ENCODE measurements at places on chromosomes 4 and X.

- no peak for DNase-seq
Measured at GRCh38 chr4:6308899-6309643, 39.4 kb downstream of the WFS1 start.

DNA sequence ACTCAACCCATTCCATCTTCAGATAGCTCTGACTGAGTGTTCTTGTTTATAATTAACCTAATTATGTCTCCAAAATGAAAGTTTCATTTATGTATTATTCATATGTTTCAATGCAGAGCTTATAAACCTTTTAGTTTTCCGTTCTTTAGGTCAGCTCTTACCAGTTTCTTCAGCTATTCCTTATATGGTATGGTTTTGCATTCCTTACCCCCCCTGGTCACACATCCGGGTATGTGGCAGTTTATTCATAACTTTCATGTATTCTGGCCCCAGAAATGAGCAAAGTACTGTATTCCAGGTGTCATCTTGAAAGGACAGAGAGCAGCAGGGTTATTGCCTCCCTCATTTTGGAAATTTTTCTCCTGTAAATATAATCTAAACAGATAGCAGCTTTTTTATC lies 16.8 kb upstream of the IGSF1 start:
- DNase-seq = no peak

GRCh38 chrX:69504626-69505612 lies 793 bp downstream of the NALF2 start:
- DNase-seq = no peak

GRCh38 chr4:37597034-37597433 lies 89.1 kb downstream of the RELL1 start:
- no peak for DNase-seq

GRCh38 chr4:61451935-61452334 lies 251.8 kb downstream of the ADGRL3 start:
- no peak for DNase-seq

DNA sequence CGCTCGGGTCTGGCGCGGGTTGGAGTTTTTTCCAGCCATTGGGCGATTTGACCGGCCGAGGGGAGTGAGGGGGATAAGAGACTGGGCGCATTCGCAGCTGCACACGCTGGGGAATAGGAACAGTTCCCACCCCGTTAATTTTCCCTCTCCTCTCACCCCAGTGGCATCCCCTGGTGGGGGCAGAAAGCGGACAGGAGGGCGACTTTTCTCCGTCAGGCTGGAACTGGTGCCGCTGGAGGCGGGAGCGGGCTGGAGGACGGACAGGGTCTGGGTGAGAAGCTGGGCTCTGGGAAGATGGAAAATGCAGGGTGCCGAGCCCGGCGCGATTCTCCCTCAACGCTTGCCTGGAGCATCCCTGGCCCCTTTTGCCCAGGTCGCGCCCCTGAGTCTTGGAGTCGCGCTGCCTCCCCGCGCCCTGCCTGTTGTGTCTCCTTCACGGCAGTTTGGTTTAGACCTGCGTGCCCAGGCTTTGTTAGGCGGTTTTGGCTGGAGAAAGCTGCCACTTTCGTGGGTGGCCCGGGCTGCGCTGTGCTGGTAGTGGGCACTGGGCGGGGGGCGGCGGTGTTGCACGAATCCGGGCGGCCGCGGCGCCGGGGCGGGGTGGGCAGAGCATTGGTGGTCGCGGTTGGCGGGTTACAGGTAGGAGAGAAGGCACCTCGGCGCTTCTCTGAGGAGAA lies 2.0 kb downstream of the ADGRL3 start:
- DNase-seq = no peak

GRCh38 chrX:125205133-125205917 lies 114.3 kb upstream of the TEX13C start:
- no peak for DNase-seq

GRCh38 chr4:106048250-106048971 lies 153.1 kb downstream of the NPNT start:
- DNase-seq = peak; percentile 55

DNA sequence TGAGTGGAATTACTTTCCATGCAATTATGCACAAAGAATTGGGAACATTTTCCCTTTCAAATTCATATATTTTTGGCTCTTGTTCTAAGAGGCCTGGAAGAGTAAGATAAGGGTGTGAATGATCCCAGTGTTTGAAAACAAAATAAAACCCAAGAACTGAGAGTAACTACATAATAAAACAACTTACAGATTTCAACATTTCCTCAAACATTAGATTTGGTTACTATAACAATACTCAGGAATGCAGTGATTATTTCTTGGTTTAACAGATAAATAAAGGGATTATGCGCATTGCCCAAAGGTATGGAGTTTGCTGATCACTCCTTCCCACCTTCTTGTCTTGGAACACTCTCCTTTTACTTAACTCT lies 292.5 kb downstream of the CAMK2D start:
- DNase-seq = no peak

GRCh38 chr4:163404580-163404979 lies 60.9 kb downstream of the NPY5R start:
- no peak for DNase-seq

- no peak for DNase-seq
Measured at GRCh38 chr4:180456928-180457327, 1786.3 kb upstream of the TENM3 start.

GRCh38 chr4:40874901-40875300 lies 125.1 kb downstream of the NSUN7 start:
- no peak for DNase-seq

DNA sequence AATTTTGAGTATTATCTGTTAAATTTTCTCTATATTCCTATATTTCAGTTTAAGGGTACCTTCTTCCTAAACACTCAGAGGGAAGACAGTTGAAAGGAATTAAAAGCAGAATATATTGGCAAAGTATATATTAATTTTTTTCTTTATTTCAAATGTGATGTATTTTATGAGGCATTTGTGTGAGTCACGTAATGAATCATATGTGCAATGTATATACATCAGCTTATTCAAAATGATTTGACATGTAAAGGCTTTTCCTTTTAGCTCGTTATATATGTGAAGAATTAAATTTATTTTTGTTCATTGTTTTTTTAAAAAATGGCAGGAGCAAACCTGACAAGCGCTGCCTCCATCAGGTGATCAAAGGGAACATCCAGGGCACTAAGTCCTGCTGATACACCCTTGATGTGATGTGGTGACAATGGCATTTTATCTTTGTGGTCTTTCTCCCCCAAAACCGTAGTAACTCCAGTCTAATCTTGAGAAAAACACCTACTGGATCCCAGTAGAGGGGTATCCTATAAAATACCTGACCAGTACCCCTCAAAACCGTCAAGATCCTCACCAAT lies 8.9 kb downstream of the WWC2 start:
- DNase-seq = no peak

DNA sequence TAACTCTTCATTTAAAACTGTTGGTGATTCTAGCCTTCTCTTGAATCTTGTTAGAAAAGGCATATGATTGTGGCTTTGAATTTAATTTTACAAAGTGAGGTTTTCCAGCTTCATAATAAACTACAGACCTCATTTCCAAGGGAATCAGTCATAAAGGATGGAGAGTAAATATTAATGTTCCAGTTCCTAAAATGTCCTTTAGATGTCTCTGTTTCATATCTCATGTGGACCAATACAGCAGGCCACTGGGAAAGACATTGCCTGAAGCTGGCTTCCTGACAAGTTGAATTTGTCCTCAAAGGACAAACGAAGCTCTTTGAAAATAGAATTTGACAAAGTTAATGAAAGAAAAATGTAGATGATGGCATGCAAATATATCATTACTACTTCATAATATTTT lies 125.4 kb downstream of the ZNF330 start:
- DNase-seq = peak; percentile 51

- no peak for DNase-seq
Measured at GRCh38 chrX:38102875-38103274, 96.5 kb downstream of the SYTL5 start.

DNA sequence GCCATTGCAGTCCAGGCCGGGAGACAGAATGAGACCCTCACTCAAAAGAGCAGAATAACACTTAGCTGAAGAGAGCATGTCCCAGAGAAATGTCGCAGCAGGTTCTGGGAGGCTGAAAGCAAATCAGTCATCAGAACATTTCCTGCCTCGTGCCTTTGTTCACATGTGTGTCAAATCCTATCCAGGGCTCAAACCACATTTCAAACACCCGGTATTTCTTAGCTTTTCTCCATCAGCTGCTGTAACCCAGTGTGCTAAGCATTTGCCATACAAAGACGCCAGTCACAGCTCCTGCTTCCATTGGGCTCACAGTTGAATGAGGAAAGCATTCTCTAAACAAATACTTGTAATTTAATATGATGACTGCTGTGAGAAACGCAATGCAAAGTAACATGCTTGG lies 6.0 kb downstream of the PALLD start:
- no peak for DNase-seq

DNA sequence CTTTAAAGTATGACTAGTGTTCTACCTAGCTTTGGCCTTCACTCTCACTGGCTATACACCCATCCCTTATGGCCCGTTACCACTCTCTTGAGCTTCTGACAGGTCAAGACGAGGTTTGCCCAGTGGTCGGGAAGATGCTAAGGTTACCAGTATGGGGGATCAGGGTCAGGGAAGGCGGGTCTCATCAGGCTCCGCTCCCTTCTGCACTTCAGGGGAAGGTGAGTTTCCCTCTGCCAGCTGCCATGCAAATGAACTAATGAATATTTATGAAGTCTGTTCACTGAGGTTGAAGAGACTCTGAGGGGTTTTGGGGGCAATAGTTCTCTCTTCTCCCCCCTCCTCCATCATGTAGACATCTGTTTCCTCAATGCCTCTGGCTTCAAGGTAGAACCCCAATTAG lies 6.6 kb downstream of the EFNB1 start:
- no peak for DNase-seq

DNA sequence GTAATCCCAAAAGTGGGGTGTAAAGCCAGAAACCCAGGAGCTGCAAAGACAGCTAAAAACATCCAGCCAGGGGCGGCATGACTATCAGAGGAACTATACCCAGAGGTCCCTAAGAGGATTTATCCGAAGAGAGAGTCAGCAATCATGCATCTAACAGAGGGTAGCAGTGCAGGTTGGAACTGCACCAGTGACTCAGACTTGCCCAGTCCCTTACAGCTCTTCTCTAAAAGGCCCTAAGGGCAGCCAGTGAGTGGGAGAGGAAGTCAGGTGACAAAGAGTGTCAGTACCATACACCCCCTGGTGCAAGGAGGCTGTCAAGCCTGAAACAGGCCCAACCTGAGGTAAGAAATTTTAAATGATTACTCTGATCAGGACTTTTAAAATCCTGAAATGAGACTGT lies 88.1 kb downstream of the CAMK2D start:
- DNase-seq = no peak

DNA sequence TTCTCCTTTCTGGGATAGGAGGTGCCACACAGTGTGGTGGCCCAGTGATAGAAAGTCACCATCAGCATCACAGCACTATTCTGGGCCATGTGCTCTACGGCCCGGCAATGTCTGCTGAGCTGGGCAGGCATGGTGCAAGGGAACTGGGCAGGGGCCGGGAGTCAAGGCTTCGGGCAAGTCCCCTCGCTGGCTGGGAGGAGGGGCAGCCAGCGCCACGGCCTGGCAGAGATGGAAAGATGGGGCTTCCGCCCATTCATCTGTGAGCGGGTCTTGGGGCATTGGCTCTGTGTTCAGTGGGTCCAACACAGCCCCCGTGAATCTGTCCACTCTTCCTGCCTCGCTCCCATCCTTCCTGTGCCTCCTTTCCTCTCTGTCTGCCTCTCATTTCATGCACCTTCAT lies 7.1 kb upstream of the ATP2B3 start:
- no peak for DNase-seq

GRCh38 chr4:161189286-161190134 lies 974.3 kb downstream of the FSTL5 start:
- DNase-seq = no peak

GRCh38 chrX:2514131-2514530 lies 13.4 kb upstream of the DHRSX start:
- DNase-seq = no peak

- DNase-seq = no peak
Measured at GRCh38 chr4:78660559-78660958, 109.0 kb downstream of the ANXA3 start.

Measured in AG09319 (cell line).